Glomerular endothelial cell (primary cell): ENCODE measurements at places on chromosomes 2 and 18.
A peak's percentile ranks its signal among the peaks of the same experiment; 100 is the strongest.

DNA sequence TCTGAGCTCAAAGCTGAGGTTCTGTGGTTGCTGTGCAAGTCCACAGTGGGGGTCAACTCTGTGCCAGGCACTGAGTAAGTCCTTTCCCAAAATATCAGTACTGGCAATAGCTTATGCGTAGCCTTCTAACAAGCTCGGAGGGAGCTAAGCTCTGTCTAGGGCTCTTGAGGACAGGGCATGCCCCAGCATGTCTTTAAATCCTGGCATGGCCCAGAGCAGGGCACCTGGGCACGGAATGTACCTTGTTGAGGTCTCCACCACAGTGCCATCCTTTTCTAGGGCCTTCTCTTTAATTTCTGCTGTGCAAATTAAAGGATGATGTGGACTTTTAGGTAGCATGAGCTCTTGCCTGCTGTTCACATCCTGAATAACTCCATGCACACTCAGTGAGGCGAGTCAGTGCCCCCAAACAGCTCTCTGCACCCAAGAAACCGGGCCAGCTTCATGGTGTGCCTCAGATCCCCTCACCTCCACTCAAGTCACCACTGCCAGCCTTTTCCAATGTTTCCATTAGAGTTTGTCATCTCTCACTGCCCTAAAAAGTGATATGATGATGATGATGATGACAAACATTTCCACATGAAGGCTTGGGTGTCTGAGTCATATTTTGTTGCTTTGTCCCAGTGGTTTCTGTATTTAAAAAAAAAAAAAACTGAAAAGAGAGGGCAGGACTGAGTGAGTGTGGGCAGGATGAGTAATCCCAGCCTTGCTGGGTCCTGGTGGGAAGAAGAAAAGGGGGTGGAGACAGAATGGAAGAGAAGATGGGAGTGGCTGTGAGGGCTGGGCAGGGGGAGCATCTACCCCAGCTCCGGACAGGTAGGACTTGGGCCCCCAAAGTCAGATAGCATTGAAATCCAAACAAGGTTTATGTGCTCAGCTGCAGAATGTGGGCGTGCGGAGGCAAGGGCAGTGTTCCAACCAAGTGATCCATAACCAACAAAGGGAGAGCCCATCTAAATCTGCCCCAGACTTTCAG, 78.9 kb downstream of the ZBTB7C start:
- DNase-seq = no peak

DNA sequence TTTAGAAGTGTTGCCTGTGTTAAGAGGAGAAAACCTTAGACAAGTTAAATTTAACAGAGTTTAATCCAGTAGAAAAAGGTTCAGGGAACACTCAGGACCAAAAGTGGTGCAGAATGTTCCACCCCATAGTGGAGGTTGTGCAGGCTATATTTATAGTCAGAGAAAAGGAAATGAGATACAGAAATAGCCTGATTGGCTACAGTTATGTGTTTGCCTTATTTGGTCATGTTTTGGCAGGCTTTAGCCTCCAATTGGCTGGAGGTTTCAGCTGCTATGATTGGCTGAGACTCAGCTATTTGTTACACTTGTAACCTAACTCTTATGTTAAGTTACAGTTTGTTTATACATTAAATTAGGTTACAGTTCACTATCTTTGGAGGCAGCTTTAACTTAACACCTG, 4.2 kb downstream of the STAMBP start:
- no peak for DNase-seq

GRCh38 chr2:205198140-205198525, 484.2 kb upstream of the NRP2 start:
- DNase-seq = peak; percentile 67

- DNase-seq = no peak
Measured at GRCh38 chr2:62267696-62268095, 71.8 kb downstream of the B3GNT2 start.

GRCh38 chr2:26692897-26693849, 651 bp downstream of the KCNK3 start:
- no peak for DNase-seq

GRCh38 chr2:239467281-239467955, 66.6 kb upstream of the HDAC4 start:
- DNase-seq = no peak

- no peak for DNase-seq
Measured at GRCh38 chr2:65482971-65483370, 50.6 kb upstream of the SPRED2 start.

DNA sequence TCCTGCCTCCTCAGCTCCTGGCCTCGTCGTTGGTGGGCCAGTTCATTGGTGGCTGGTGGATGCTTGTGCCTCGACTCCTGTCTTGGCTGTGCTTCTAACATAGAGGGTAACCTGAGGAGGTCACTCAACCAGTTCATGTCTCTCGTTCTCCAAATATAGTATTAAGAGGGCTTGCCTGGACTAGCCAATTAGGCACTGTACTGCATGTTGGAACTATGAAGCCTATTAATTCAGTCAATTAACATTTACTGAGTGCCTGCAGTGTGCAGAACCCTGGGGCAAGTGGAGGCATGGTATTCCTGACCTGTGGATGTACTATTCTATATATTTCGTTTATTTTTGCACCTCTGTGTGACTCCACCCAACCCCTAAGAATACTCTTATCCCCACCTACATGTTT, 89.9 kb upstream of the PELI1 start:
- DNase-seq = no peak

DNA sequence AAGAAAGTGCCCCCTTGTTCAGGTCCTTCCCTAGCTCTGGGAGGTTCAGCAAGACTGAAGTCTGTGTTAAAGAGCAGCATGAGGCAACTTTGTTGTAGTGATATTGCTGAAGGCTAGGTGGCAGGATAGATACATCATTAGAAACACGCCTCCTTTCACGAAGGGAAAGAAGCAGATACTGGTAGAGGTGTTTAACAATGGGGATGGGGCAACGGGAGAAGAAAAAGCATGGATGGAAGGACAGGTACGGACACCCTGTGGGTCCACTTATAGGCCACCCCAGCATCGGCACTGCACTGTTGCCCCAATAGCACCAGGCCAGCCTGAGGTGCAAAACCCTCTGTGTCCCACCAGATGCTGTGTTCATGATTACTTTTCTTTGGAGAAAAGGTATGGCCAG, 3.5 kb upstream of the IGFBP5 start:
- peak; percentile 20 for DNase-seq

DNA sequence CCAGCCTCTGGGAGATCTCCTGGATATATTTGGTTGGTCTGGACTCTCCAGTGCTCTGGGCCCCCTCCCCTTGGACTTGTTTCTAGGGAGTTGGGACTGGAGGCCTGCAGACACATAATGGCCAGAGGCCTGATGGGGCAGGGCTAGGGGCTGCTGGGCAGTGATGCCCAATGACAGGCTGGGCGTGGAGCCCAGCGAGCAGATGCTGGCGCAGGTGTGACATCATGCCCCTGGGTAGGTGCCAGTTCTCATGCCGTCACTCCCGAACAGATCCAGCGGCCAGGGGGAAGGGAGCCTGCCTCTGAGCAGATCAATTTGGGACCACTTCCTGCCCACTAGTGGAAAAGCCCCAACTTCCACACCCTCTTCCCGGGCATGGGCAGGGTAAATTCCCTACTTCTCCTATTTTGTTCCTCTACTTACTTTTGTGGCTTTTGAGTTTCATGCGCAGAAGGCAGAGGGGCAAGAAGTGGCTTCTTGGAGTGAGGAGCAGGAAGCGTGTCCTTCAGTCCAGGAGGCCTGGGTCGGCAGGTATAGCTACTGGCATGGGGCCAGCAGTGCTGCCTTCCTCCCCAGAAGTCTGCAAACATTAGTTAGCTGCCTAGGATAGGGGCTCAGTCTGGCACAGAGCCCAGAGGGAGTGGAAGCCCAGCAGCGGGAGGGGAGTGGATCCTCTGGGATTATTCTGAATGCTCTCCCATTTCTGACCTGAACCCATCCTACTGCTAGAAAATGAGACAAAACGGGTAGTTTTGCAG, 6.1 kb downstream of the MPV17 start:
- DNase-seq = no peak

DNA sequence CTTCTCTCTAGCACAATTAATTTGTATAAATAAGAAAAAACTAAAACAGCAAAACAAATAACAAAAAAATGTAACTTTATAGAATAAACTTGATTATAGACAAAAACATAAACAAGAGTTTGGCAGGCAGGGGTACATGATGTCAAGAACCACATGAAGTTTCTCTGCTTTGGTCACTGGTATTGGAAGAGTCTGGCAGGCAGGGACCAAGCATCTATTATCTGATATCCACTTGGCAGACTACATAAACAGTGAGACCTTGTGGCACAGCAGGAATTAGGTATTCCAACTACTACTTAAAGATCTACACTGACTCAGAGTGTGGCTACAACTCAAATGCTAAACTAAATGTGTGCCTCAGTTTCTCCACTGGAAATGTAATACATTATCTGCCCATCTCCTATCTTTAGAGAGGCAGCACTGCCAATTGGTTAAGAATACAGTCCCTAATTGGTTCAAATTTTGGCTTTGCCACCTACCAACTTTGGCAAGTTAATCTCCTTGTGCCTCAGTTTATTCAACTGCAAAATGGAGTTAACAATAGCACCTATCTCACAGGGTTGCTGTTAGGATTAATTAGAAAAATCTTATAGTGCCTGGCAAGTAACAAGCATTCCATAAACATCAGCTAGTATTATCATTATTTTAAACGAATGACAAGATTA, 2.7 kb downstream of the MAP4K3 start:
- DNase-seq = no peak

- no peak for DNase-seq
Measured at GRCh38 chr18:44452346-44452745, 228.3 kb upstream of the SETBP1 start.

- DNase-seq = no peak
Measured at GRCh38 chr2:117875786-117876185, 61.3 kb downstream of the DDX18 start.
